ENCODE measurements at places on chromosomes 2 and 18.

GRCh38 chr18:76410660-76411417 lies 84.2 kb downstream of the ZNF516 start:
- DNase-seq: no peak

DNA sequence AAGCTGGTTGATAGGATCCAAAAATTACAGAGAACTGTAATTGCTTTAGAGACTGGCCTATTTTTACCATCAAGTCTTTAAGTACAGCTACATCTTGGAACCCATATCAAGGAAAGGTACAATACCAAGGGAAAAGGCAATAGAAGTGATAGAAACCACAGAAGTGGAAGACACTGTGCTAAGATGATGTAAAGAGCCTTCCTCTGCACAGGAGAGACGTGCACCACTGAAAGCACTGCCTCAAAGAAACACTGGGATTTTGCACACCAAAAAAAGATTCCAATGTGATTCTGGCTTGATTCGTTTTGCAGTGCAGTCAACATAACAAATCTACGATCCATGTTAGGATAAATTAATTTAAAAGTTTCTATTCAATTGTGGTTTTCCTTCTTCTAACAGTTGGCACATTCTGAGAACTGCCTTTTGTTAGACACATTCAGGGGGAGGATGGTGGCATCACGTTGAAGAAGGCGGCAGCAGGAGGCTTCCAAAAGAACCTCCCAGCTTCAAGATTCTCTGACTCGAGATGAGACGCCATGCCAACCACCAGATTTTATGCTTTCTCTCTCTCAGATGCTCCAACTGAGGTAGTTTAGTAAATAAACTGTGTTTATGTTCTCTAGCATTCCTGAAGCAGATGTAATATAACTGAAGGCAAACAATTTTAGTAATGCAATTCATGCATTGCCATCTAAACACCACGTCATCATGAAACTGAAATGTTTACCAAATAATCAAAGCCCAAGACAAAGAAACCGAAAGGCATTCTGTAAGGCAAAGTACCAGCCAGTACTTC lies 102.9 kb downstream of the BCL2 start:
- DNase-seq: no peak

DNA sequence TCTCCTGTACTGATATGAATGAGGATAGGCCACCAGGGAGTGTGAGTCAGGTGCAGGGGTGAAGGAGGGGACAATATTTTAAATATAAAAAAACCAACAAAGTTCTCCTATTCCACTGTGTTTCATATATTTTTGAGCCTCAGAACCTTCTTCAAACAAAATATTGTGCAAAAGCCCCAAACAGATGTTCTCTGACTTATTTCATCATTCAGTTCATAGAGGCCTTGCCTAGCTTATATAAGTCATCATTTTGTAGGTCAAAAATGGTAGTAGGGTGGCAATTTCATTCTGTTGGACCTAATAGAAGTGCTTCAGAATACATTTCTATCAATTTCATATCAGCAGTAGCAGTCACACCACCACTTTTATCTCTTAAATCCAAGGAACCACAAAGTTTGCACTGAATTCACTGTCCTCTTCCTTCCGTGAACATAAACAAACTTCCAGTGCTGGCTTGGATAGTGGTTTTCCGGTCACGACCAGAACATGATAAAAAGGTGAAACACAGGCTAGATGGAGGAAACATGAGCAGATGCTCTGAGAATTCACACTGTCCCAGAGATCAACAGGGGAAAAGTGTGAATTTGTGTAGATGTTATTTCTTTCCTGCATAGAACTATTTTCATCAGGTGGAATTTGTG lies 99.1 kb downstream of the EN1 start:
- DNase-seq: no peak

- DNase-seq: no peak
These were observed 102.4 kb downstream of the LDLRAD4 start for GRCh38 chr18:13320891-13321425.

DNA sequence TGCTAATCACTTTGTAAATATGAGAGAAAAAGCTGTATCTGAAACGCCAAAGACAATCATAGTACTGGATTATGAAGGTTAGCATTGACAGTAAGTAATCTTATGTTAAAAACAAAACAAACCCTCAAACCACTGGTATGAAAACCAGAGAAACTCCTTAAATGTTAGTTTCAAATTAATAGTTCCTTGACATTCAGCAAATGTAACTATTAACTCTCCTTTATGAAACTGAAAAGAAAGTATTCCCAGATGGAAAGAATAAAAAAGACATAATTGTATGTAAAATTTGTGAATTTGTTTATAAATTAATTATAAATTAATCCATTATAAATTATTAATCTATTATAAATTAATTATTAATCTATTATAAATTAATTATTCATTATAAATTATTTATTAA lies 12.3 kb downstream of the FASTKD1 start:
- DNase-seq: no peak

- DNase-seq: no peak
These were observed 23.5 kb downstream of the DIS3L2 start for GRCh38 chr2:231984992-231985391.

GRCh38 chr2:206031162-206031784 lies 54.7 kb downstream of the INO80D start:
- no peak for DNase-seq

DNA sequence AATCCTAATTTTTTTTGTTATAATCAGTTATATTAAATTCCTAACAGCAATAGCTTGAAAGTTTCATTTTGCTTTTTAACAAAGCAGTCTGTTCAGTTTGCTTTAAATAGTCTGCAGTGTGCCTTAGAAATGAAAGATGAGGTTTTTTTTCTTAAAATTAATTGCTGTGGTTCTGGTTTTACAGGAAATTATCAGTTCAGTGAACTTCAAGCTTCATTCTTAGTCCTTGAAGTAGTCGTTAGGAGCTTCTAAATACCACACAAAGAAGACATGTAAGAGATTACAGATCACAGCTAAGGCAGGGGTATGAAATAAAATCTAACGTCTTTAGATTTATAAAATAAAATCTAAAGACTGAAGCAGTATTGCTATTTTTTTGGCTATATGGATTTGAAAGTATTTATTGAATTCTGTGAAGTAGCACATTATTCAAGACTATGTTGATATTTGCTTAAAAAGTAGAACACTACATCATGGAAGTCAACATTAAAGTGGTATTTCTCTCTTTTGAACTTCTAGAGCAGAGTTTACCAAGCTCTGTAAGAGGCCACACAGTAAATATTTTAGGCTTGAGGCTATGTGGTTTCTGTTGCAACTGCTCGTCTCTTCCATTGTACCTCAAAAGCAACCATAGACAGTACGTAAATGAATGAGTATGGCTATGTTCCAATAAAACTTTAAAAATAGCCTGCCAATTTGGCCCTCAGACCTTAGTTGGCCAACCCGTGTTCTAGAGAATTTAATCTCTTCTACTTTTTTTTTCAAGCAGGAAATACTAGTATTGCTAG lies 81.5 kb upstream of the STON1 start:
- DNase-seq: no peak
